Right renal cortex interstitium (tissue), 3 donors: ENCODE measurements at places on chromosomes 6 and 20.

DNA sequence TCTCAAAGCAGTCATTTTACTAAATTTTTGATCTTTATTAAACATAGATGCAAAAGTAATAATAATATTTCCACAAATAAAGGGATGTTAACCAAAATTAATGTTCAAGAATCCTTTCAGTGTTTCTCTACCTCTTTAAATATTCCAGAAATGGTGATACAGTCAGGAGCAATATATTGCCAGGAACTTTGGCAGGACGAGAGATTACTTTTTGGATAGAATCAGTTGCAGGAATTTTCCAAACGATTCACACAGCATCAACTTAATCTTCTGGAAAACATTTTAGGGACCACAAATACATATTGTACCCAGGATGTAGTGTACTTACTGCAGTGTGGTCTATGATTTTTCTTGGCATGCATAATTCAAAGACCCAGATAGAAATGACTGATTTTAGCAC, 125.7 kb downstream of the LAMA2 start:
- no peak for DNase-seq

DNA sequence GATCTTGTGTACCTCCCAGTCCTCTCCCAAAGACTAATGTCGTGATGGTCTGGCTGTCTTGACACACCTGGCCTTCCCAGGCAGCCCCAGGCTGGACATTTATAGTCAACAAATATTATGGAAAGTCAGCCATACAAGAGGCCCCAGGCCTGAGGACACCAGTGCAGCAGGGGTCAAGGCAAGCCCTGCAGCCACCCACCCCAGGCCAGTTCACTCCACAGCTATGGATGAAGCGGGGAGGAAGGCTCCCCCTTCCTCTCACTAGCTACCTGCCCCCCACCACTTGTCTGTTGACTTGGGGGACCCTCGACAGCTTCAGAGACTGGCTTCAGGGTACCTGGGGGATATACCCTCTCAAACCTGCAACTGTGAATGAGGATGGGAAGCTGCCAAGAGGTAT, 132.1 kb downstream of the MRPL14 start:
- no peak for DNase-seq

DNA sequence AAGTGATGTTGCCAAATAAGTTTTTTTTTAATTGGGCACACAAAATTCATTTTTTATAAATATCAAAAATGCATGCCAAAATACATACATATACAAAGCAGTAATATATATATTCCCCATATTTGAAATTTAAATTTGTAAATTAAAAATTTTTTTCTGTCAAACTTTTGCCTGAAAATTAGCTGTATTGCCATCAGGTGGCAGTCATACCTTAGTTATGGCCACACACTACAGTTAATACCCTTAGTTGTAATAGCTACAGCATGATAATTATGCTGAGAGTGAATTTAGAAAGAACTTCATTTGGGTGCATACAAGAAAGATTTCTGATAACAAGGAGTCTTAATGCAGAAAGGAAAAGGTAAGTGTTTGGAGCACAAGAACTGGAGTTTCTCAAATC, 46.2 kb upstream of the SDHAF4 start:
- no peak for DNase-seq

DNA sequence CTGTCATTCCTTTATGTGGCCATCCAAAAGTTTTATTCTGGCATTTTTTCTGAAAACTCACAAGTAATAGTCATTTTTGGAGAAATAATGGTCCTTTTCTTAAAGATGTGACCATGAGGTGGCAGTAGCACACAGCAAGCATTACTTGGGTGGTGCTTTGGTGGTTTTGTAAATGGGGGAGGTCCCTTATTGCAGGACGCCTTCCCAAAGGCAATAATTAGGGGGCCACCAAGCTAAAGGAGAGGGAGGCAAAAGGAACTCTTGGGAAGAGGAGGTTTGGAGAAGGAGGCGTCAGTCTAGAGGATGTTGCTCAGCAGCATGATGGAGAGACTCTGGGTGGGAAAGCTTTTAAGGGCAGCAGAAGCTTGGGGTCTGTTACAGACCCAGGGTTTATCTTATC, 422.6 kb upstream of the MMS22L start:
- no peak for DNase-seq

DNA sequence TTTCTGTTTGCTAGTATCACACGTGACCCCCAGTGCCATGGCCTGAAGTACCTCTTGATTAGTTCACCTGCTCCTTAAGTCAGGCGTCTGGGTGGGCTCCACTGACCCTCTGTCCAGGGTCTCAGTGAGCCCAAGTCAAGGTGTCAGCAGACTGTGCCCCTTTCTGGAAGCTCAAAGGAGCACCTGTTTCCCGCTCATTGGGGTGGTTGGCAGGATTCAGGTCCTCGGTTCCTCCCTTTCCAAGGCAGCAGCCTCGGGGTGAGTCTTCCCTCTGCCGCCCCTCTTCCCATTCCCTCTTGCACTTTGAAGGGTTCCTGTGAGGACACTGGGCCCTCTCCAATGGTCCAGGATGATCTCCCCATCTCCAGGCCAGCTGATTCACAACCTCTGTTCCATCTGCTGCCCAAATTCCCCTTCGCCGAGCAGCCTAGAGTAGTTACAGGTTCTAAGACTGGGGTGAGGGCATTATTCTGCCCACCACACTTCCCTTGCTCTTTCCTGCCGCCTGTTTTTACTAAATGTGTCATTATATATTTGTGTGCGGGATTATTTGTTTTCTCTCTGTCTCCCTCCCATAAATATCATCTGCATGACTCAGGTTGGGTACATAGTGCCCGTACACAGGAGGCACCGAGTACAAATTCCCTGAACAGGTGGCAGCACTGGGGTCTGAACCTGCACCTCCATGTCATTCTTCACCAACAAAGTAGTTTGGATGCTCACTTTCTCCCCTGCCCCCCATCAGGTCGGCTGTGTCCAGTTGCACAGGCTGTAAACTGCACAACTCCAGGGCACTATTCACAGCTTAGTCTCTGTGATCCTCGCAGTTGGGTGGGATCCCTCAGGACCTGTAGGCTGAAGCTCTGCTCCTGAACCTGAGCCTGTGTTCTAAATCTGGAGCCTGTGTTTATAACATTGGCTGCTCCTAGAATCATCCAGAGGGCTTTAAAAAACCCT, 58.5 kb downstream of the RBM38 start:
- DNase-seq, result no peak

DNA sequence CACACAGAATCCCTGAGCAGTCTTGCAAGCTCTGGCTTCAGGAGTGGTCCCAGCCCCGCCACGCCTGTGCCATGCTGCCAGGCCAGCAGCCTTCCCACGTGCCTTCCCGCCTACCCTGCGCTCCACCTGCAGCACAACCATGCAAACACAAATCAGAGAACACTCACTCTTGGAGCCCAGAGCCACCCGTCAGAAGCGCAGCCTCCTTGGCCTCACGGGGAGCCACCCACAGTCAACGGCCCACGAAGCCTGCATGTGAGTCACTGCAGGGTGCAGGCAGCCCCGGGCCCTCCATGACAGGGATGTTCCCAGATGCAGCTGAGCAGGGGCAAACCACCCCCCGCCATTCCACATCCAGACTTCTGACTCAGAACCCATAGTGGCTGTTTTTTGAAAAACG, 217.0 kb downstream of the DLL1 start:
- DNase-seq, result no peak

DNA sequence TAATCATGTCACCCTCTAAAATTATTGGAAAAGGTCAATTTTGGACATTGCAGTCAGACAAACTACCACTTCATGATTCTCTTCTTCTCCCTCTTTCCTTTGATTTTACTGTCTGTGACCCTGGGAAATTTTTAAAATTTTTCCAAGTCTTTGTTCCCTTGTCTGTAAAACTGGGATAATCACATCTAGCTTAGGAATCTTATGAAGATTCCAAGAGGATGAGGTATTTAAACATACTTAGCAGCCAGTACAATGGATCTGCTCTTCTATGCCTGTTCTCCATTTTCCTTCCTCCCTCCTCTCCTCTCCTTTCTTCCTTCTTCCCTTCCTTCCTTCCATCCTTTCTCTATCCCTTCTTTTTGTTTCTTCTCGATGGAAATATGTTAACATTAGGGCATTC, 651.6 kb upstream of the MARCKS start:
- DNase-seq, result no peak

DNA sequence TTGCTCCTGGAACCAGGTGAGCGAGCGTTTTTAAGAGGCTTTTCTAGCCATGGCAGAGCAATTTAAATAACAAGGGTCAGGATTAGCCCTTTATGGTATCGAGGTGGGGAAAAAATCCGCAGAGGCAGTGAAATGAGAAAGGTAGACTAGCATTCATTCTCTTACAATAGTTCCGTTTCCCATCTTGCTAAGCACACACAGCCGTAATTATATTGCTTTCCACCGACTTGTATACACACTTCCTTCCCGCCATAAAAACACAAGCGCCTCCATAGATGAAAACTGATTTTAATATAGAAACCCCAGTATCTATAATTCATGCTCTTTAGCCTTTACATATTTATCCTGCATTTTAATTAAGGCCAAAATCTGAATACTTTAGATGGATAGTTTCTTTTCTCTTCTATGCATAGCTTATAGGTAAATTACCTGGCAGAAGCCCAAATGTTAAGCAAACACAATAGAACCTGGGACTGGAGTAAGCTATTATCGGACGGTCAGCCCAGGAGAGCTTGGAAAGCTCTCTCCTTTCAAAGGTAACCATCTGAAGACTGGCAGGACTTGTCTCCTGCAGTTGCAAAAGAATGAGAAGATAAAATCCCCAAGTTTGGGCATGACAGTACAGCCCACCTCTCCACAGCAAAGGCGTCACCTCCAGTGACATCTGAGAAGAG, 90.9 kb upstream of the MC3R start:
- DNase-seq, result no peak

GRCh38 chr6:134467620-134468019, 149.7 kb upstream of the SGK1 start:
- DNase-seq, result no peak

GRCh38 chr20:63264519-63264918, 8.1 kb upstream of the ARFGAP1 start:
- DNase-seq, result no peak

- DNase-seq, result no peak
Observed at GRCh38 chr6:13194852-13195251, 133.5 kb downstream of the TBC1D7 start.

DNA sequence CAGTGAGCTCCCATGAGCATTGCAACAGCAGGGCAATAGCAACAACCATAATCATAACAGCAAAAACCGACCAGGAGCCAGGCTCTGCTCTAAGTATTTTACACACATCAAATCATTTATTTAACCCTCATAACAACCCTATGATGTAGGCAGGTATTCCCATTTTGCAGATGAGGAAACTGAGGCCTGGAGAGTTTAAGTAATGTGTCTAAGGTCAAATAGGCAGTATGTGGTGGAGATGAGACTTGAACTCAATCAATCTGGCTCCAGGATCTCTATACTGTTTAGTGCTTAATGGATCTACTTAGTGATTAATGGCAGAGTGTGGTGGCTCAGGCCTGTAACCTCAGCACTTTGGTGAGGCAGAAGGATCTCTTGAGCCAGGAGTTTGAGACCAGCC, 3.4 kb downstream of the TMEM151B start:
- no peak for DNase-seq

DNA sequence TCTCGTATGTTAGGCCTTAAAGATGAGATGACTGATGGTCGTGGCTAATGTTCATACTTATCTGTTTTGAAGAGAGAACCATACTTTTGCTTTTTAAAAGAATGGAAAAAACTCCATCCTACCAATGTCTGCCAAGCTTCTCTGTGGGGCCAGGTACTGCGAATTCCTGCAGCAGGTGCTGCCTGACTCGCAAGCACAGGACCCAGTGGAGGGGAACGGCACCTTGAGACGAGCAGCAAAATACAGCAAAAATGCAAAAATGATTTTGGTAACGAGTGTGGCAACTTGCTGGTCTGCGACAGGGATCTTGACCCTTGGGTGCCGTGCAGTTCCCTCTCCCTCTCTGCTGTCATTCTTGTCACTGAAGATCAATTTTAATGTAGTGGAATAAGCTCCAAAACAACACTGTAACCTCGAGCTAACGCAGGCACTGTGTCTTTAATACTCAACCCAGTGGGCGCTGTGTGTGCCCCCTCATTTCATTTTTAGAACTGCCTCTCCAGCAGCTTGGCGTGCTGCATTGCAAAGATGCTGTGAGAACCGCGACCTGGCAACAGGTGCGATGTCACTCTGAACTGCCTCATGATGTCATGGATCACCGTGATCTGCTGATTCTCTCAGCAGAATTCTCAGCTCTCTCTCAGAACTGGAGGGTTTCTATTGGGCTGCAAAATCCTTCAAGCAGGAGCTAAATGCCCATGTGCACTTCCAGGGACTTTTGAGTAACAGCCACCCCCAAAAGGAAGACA, 51.6 kb downstream of the RAMACL start:
- DNase-seq, result no peak

GRCh38 chr6:47292944-47293343, 16.8 kb downstream of the TNFRSF21 start:
- no peak for DNase-seq

GRCh38 chr20:13286607-13287006, 65.5 kb downstream of the ISM1 start:
- DNase-seq, result no peak

DNA sequence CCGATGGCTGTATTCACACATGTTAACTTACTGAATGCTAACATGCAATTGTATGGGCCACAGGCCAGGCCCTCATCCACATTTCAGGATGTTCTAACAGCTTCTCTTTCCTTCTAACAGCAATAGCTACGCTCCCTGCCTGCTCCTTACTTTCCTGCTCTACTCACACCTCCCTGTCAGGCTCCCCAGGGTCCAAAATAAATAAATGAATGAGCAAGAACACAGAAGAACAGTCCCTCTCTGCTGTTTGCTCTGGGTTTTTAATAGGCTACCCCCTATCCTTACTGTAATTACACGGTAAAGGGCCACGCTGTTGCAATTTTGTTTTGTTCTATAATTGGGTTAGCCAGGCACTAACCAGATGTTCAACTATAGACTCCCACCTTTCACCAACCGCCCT, 135.6 kb downstream of the GMDS start:
- no peak for DNase-seq

GRCh38 chr6:27892649-27893058, 19.5 kb downstream of the OR2B2 start:
- DNase-seq, result no peak

GRCh38 chr6:145036848-145037567, 698.3 kb downstream of the EPM2A start:
- DNase-seq, result no peak

DNA sequence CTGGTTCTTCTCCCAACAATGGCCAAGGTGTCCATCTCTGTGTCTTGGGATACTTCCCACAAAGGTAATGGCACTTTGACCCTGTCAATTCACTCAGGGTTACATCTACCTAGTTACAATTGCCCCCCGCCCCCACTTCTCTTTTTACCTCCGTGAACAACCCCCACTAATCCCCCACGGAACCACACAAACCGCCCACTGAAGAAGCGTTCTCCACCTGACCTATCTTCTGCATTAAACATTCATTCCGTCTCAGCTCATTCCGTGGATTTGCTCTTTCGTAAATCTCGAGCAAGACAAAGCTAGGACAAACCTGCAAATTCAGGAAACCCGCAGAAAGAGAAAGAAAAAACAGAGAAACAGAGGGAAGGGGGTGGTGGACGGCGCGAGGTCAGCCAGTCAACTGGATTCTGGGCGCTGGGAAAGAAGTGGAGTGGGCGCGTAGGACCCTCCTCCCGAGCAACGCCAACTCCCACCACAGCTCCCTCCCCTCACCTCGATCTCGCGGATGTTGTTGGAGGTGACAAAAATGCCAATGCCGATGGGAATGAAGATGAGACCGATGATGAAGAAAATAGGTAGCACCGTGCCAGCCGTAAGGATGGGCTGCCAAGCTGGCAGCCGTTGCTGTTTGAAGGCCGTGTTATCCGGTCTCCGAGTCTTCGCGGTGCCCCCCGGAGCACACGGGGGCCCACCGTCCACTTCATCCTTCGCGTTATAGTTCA, 523 bp downstream of the TMEM30A start:
- peak; percentile 67 for DNase-seq

- DNase-seq, result no peak
Observed at GRCh38 chr6:8633762-8634161, 198.4 kb upstream of the SLC35B3 start.
